ENCODE measurements at places on chromosomes 12 and 14.

- no peak for DNase-seq
Observed at GRCh38 chr14:72975770-72976169, 49.5 kb downstream of the DCAF4 start.

DNA sequence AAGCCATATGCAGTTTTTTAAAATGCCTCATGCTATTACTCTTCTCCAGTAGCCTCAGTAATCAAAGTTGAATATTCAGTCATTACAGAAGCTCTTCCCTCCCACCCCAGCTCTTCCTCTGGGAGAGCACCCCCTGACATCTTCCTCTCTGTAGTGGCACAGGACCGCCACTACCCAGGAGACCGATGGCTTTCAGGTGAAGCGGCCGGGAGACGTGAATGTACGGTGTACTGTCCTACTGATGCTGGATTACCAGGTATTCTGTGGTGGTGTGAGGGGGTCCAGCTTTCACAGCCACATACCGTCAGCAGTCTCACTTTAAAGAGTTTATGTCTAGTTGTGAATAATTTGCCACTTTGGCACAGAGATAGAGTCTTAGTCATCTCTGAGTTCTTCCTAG is 4.6 kb downstream of the SMARCD1 start:
- DNase-seq = no peak

DNA sequence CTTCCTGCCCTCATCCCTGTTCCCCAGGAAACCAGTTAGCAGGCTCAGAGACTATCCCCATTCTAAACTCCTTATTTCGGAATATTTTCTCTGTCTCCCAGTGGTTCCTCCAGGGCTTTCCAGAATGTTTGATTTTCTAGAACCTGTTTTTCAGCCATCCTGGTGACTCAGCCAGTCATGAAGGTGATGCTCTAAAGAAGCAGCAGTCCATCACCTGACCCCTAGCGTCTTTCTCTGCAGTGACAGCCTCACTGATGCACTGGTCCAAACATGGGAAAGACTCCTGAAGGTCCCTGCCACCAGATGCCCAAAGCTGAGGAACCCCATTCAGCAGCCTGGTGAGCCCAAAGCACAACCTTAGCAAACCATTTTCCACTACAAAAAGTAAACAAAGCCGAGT is 212.6 kb downstream of the PHETA1 start:
- DNase-seq = no peak

DNA sequence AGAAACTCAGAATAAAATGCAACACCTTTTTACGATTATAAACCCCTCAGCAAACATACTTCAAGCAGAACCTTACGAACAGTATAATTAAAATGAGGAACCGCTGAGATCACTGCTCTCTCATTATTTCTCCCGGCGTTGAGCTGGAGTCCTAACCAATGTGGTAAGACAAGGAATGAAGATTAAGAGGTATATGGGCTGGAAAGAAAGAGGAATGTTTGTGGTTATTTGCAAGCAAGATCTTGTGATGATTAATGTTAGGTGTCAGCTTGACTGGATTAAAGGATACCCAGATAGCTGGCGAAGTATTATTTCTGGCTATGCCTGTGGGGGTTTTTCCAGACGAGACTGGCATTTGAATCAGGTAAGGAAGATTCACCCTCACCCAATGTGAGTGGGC is 10.3 kb upstream of the ZNF84 start:
- DNase-seq = no peak

- no peak for DNase-seq
Observed at GRCh38 chr14:60646226-60646818, 3.0 kb downstream of the SIX1 start.

- no peak for DNase-seq
Observed at GRCh38 chr14:103563844-103564505, 1.2 kb downstream of the COA8 start.

DNA sequence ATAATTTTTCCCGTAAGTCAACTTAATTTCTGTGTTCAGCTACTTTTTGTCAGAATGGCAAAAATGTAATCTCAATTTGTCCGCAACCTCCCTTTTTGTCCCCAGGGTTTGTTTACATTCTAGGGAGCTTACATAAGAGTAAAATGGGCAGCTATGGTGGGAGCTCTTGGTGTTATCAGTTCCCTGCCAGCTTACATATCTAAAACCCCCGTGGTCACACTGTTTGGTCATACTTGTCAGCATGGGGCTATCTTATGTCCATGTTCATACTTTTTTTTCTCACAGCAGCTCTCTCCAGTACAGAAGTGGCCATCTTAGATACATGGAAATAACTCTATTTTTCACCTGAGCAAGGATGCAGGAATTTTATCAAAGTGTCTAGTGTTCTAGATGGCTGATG is 16.7 kb downstream of the SLCO1C1 start:
- DNase-seq = no peak

DNA sequence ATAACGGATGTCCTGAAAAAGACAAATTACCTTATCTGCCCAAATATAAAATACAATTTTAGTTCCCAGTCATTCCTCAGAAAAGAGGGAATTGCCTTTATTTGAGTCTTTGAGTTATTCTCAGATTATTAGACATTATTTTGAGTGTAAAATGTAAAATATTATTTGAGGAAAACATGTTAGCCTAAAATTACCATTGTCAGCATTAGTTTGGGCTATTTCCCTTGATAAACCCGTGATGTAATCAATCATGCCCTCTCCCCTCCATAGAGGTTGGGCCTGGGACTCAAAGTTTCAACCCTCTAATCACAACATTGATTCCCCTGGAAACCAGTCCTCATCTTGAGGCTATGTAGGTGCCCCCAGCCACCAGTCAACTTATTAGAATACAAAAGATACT is 213.4 kb downstream of the NUBPL start:
- no peak for DNase-seq

- no peak for DNase-seq
Observed at GRCh38 chr12:78004249-78005093, 173.8 kb downstream of the NAV3 start.

- DNase-seq = no peak
Observed at GRCh38 chr12:6124411-6125309, at the start of gene VWF. Gene VWF, minus strand, starts transcription at chr12:6124670. Its CDS starts 1,474 bp downstream, at chr12:6123196.

DNA sequence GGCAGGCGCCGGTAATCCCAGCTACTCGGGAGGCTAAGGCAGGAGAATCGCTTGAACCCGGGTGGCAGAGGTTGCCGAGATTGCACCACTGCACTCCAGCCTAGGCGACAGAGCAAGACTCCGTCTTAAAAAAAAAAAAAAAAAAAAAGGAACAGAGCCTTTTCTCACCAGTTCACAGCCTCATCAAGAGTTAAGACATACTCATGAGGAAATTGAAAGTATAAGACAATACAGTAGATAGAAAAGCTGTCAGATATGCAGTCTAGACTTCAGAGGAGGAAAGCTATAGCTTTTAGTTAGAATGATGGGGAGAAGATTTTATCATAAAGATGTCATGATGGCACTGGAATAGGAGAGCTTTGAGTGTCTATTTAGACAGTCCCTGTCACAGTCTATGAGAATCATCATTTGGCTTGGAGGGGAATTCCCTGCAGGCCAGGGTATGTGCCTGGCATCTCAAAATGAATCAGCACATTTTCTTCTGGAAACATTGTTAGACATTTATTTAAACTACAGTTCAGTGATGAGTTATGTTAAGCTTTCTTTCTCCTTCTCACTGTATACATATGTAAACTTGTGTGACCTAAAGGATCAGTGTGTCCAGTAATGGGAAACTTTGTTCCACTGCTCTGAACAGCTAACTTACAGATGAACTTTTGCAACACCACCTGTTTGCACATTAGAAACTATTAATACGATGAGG is 2.9 kb upstream of the RAB35 start:
- DNase-seq = peak; percentile 41

- no peak for DNase-seq
Observed at GRCh38 chr12:116837097-116837496, 44.1 kb downstream of the HRK start.

- DNase-seq = peak; percentile 61
Observed at GRCh38 chr14:75232597-75232996, 46.0 kb upstream of the FOS start.

GRCh38 chr12:131644481-131644880 is 66.4 kb upstream of the SFSWAP start:
- no peak for DNase-seq

- no peak for DNase-seq
Observed at GRCh38 chr12:90243211-90243610, 534.6 kb upstream of the ATP2B1 start.

- no peak for DNase-seq
Observed at GRCh38 chr12:58029260-58029659, 87.9 kb downstream of the ATP23 start.

Data from T-cell (primary cell).